ENCODE measurements at places on chromosomes 5 and 9.
A peak's percentile ranks its signal among the peaks of the same experiment; 100 is the strongest.

GRCh38 chr5:5953584-5954274, 424.6 kb downstream of the MED10 start:
- DNase-seq: no peak

GRCh38 chr5:139091439-139092156, 106.6 kb downstream of the SIL1 start:
- peak; percentile 29 for DNase-seq

DNA sequence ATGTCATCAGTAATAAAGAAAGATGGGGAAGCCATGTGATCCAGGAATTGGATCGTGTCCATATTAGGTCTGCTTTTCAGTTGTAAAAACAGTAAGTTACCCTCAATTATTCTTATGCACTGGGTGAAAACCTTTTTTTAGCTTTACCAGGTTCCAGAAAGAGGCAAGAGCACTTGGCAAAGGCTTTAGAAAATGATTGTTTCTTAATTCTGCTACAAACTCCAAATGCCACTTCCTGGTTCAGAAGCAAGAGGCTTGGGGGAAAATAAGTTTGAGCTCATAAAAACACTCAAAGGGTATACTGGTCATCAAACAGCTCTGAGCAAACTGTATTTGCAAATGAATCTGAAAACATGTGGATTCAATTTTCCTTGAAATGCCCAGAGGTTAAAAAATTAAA, 615.6 kb downstream of the EBF1 start:
- DNase-seq: no peak

- no peak for DNase-seq
Observed at GRCh38 chr5:175671013-175671412, 13.1 kb downstream of the HRH2 start.

DNA sequence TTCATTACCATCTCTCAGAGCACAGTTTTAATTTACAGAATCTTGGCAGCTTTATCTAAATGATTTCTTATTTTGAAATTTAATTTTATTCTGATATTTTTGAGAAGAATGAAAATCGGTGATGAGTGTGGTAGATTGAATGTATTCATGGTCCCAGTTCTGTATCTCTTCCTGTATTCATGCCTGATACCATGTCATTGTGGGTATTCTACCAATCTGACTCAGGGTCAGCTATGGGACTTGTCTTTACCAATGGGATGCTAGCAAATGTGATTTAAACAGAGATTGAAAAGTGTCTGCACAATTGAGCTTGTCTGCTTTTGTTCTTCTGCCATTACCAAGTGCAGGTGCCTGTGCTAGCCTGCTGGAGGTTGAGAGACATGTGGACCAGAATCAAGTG, 17.8 kb upstream of the ZNF618 start:
- DNase-seq: no peak

DNA sequence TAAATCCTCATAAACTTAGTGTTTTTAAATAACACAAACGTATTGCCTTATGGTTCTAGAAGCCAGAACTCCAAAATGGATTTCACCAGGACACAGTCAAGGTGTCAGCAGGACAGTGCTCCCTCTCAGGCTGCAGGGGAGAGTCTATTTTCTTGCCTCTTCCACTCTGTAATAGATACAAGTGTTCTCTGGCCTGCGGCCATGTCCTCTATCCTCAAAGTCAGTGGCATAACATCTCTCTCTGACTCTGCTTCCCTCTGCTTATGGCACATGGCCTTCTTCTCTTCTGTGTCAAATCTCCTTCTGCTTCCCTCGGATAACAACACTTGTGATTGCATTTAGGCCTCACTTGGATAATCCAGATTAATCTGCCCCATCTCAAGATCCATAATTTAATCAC, 129.4 kb upstream of the OR13F1 start:
- no peak for DNase-seq

DNA sequence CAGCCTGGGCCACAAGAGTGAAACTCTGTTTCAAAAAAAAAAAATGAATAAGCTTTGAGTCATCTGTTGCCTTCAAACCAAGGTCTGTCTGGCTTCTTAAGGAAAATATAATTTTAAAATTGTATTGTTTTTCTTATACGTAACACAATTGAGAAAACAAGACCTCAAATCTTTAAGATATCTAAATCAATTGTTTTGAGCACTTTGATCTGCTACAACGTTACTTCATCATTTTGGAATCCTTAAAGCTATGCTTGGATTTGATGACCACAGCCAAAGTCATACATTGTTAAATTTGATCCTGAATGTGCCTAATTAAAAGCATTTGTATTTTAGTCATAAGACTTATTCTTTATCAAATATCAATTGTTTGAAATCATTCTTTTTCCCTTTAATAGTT, 37.7 kb upstream of the VCAN start:
- no peak for DNase-seq

- DNase-seq: peak; percentile 93
Observed at GRCh38 chr5:163437309-163438182, at the start of gene CCNG1. Gene CCNG1, plus strand, starts transcription at chr5:163437595. Its CDS starts 1,662 bp downstream, at chr5:163439257.

DNA sequence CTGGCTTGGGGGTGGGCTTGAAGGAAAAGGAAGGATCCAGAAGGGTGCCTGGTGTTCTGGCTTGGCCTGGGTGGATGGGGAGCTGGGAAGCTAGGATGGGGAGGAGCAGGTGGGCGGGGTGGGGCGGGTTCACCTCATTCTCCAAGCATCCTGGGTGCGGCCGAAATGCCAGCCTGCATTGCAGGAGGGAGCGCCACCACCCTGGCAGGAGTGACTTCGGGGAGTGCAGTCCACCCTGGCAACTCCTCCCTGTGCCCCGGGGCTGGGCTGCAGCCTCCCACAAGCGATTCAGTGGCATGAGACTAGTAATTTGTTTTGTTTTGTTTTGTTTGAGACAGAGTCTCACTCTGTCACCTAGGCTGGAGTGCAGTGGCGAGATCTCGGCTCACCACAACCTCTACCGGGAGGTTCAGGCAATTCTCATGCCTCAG, 5.5 kb downstream of the TTC16 start:
- no peak for DNase-seq

DNA sequence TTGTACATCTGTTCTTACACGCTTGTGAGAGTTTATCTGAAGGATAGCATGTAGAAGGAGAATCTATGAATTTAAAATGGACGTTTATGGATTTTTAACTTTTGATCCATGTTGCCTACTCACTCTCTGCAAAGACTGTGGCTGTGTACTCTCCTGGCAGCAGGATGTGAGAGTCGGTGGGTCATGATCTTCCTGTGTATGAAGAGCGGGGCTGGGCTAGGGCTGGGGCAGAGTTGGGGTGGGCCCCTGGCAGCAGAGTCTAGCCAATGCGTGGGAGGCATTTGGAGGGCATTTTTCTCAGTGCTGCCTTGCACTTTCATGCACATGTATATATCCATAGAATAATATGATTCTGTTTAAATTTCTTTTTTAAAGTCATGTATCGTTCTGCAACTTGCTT, 24.0 kb upstream of the DAB2IP start:
- DNase-seq: no peak

- no peak for DNase-seq
Observed at GRCh38 chr5:113267361-113267900, 167.4 kb downstream of the TSSK1B start.

- no peak for DNase-seq
Observed at GRCh38 chr5:67190861-67191260, 5.7 kb downstream of the CD180 start.

DNA sequence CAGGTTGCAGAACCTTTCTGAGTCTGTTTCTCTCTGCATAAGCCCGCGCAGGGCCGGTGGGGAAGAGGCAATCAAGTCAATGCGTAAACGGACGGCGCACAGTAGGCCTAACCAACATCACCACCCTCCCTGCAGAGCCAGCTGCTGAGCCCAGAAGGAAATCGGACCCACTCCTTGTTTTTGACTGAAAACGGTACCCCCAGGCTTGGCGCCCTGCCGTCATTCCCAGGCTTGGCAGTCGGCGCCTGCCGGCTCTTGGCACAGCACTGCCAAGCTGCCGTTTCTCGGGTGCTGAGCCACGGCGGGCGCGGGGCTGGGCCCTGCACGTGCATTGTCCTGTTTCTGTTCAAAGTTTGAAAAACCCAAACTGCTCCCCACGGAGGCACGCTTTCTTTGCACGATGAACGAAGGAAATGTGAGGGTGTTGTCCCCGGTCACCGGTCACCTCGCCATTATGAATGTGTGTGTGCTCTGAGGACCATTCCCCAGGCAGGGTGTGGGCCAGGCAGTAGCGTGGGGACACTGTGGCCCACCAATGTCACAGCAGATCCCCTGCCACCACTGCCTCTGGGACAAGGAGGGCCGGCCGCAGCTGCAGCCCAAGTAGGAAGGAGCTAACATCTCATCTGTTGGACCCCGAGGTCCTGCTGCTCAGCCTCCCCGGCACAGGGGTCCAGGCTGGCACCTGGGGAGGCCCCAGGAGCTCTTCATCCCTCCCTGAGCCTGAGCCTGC, 20.1 kb downstream of the FIBCD1 start:
- DNase-seq: no peak

GRCh38 chr5:179137643-179138567, 77.7 kb downstream of the ZNF354C start:
- DNase-seq: no peak

Data from NCI-H1436 (cell line).